ENCODE measurements at places on chromosomes 2 and 18.
A peak's percentile ranks its signal among the peaks of the same experiment; 100 is the strongest.

DNA sequence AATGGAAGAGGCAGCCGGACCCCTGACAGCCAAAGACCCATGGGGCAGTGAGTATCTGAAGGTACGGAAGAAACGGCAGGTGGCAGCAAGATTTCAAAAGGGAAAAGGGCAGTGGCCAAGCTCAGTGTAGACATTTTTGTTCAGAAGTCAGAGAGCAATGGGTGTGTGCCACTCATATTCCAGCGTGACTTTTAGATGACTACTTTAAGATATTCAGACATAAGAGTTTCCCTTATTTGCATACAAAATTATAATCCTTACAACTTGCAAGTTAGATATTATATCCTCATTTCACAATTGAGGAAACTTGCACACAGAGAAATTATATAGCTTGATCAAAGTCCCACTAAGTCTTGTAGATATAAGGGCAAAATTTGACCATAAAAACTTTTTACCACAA, 60.7 kb upstream of the CYTIP start:
- DNase-seq, result no peak

DNA sequence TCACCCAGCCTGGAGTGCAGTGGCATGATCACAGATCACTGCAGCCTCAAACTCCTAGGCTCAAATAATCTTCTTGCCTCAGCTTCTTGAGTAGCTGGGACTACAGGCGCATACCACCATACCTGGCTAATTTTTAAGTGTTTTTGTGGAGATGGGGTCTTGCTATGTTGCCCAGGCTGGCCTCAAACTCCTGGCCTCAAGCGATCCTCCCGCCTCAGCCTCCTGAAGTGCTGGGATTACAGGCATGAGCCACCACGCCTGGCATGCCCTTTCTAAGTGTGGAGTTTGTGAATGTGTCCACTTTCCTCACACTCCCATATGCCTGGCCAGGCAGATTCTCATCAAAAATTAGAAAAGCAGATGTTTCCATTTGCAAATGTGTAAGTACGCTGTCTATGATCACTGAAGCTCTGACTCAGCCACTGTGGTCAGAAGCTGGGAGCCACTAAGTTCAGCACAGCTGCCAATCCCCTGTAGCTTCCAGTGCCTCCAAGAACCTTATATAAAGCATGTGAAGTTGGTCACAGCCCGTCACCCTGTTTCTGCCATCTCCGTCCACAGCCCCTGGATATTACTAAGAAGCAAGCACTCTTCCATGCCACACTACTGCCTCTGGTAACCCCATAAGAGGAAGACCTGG, 155.4 kb downstream of the FAM210A start:
- DNase-seq, result peak; percentile 43

GRCh38 chr2:238379096-238379810, 47.5 kb upstream of the ASB1 start:
- DNase-seq, result peak; percentile 49

- DNase-seq, result no peak
Observed at GRCh38 chr2:193253014-193253530, 1058.3 kb upstream of the TMEFF2 start.

DNA sequence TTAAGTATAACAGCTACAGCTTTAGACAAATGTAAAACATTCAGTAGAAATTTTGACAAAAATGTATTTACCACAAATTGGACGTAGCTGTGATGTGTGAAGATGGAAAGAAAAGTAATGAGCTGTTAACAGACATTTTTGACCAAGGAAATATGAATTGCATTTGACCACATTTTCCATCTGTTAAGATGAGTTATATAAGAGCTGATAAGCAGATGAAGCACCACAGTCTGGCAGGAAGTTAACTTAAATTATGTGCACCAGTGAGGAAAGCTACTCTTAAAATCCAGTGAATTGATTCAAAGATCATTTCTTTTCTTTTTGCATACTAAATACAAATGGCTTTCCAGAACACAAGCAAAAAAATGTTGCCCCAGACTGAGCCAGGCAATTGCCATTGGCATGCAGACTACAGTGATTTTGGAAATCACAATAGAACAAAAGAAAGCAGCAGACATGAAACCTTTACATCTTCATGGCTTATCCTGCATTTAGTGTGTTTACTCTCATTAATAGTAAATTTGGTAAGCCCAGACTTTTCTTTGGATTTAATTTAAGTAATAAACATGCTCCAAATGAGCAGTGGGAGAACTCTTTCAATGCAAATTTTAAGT, 493.7 kb downstream of the TMX3 start:
- DNase-seq, result no peak

- peak; percentile 3 for DNase-seq
Observed at GRCh38 chr18:9861157-9861556, 24.6 kb upstream of the TXNDC2 start.

DNA sequence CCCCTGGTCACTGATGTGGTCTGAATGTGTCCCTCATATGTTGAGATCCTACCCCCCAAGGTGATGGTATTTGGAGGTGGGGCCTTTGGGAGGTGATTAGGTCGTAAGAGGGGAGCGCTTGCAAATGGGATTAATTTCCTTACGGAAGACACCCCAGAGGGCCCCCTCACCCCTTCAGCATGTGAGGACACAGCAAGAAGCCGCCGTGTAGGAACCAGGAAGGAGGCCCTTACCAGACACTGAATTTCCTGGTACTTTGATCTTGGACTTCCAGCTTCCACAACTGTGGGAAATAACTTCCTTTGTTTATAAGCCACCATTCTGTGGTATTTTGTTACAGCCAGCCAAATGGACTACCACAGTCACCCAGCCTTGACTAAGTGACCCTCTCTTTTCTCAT, 35.9 kb downstream of the NCK2 start:
- DNase-seq, result no peak

All from activated CD4-positive, alpha-beta T cell treated with anti-CD3 and anti-CD28 coated beads, Interleukin-2, Interleukin-6, amounts not matched to agents 100 ng/mL and 50 ng/mL, durations not matched to agents 16 hours and 8 hours (primary cell).